ENCODE measurements at places on chromosomes 2 and 18.

DNA sequence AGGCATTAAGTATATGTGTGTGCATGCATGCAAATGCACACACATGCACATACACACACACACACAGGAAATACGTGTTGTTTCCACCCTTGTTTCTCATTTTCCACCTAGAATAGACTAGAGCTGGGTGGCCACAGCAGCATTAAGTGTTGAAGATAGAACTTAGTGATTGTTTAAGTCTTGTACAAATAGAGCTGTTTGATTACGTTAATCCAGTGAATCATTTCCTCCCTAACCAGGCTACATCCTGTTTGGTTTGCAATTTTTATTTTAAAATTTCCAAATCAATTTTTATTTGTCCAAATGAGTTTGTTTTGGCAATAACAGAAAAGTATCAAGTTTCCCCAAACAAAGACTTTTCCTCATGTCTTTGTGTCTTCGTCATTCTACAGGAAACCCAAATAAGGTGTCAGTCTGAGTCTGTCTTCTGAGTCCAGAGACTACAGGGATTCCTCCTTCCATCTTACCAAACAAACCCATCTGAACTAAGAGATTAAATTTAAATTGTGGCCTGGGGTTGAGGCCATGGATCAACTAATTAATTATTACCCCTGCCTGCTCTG is 74.6 kb upstream of the GALNT5 start:
- no peak for DNase-seq

DNA sequence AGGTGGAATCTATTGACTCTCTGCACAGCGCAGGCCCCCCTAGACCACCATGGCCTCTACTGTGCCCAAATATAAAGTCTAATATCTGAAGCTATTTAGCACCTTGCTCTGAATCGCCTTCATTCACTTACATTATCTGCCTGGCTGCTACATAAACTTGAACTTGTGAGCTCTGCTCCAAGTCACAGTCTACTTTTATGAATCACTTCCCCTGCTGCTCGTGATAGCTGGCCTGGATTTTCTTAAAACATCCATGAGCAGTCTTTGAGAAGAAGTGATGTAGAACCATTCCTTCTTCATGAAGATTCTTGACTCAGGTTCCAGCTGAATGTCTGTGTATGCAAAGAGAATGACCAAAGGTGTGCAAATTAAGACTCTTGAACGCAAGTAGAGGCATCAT is 359.5 kb downstream of the RND3 start:
- DNase-seq: no peak

- no peak for DNase-seq
These were observed 1.6 kb downstream of the EPC2 start for GRCh38 chr2:148646231-148646559.

GRCh38 chr2:70140791-70141211 is 50.0 kb downstream of the C2orf42 start:
- no peak for DNase-seq

DNA sequence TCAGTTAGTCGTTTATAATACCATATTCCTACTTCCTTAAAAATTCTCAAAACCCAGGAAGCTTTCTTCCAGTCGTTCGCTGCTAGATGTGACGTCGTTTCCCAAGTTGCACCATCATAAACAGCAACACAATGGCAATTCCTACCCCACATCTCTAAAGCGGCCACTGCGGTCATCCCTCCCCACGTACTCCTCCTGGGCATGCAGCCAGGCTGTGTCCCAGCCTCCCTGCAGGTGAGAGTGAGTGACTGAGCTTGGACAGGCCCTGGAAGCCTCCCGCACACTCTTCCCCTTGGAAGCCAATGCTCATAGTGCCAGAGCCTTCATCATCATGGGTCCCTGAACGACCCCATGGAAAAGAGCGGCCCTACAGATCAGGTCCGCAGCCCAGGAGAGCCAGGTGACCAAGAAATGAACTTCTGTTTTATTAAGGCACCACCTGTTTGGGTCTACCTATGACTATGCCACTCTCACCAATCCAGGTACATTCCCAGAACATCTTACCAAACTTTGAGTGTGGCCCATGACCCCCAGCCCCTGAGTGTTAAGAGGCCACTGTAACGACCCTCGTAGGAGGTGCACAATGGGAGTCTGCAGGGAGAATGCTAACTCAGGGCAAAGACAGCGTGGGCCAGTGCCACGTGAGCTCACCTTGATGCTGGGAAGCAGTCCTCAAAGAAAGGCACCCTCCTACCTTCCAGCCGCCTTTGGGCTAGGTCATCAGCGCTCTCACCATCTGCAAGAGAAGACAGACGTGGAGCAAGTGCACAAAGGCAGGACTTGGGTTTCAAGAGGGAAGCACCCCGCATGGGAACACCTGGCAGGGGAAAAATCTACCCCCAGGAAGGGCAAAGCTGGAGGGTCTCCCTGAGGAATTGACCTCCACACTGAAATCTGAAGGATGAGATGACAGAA is 74.7 kb upstream of the RAB6C start:
- no peak for DNase-seq

DNA sequence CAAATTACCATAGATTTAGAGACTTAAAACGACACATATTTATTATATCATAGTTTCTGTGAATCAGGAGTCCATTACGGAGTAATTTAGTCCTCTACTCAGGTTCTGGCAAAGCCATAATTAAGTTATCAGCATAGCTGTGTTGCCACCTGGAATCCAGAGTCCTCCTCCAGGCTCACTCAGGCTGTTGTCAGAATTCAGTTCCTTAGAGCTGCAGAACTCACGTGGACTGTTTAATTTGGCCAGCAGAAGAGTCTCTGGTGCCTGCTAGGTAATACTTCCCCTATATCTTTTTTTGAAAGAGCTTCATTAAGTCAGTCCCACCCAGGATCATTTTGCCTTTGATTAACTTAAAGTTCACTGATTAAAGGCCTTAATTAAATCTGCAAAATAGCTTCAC is 891.5 kb downstream of the SUCLG1 start:
- no peak for DNase-seq

GRCh38 chr2:86632672-86633071 is 9.0 kb upstream of the RNF103 start:
- DNase-seq: no peak

- no peak for DNase-seq
These were observed 1.9 kb downstream of the SS18 start for GRCh38 chr18:26088487-26088886.

- no peak for DNase-seq
These were observed 23.0 kb downstream of the FAM110C start for GRCh38 chr2:23283-23682.

- no peak for DNase-seq
These were observed 12.9 kb downstream of the IGFBP2 start for GRCh38 chr2:216646116-216646515.

GRCh38 chr2:82731824-82732223 is 1727.3 kb downstream of the SUCLG1 start:
- no peak for DNase-seq

DNA sequence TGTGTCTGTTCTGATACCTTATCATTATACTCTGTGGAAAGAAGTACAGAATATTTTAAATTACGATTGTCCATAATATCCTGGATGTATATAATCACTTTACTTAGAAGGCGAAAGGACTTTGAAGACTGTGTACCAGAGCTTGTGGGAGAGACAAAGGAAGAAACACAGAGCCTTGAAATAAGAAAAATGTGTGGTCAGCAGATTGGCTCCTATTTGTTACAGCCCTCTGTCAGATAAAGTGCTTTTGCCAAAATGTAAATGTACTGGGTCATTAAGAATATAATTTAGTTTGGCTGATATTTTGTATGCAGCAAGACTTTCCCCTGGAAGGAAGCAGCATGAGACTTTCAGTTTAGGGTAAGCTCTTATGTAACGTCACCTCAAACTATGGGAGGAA is 443.1 kb downstream of the CCDC85A start:
- no peak for DNase-seq

DNA sequence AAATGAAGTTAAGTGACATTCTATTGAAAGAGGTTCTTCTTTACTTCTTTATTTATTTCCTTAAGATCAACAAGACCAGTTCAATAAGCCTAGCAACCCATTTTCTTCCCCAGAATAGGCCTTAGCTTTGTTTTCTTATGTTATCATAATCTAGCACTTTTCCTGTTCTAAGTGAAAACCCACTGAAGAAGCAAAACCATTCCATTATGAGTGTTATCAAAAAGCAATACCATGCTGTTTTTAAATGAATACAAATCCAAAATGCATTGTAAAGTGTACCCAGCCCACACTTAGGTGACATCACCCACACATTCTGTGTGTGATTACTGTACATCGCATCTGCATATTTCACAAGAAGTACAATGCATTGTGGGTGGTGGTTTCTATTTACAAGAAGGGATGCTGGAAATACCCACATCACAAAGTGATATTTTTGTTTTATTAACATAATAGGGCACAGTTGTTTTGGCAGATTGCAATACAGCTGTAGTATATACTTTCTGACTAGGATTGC is 679.5 kb downstream of the KCNJ3 start:
- no peak for DNase-seq

GRCh38 chr2:218883491-218884490 is 3.1 kb downstream of the WNT10A start:
- no peak for DNase-seq

GRCh38 chr2:229852565-229852964 is 69.2 kb downstream of the TRIP12 start:
- no peak for DNase-seq

- DNase-seq: no peak
These were observed 180.0 kb upstream of the CCDC150 start for GRCh38 chr2:196459539-196459938.

- no peak for DNase-seq
These were observed 273.1 kb downstream of the DLGAP1 start for GRCh38 chr18:4181882-4182568.

DNA sequence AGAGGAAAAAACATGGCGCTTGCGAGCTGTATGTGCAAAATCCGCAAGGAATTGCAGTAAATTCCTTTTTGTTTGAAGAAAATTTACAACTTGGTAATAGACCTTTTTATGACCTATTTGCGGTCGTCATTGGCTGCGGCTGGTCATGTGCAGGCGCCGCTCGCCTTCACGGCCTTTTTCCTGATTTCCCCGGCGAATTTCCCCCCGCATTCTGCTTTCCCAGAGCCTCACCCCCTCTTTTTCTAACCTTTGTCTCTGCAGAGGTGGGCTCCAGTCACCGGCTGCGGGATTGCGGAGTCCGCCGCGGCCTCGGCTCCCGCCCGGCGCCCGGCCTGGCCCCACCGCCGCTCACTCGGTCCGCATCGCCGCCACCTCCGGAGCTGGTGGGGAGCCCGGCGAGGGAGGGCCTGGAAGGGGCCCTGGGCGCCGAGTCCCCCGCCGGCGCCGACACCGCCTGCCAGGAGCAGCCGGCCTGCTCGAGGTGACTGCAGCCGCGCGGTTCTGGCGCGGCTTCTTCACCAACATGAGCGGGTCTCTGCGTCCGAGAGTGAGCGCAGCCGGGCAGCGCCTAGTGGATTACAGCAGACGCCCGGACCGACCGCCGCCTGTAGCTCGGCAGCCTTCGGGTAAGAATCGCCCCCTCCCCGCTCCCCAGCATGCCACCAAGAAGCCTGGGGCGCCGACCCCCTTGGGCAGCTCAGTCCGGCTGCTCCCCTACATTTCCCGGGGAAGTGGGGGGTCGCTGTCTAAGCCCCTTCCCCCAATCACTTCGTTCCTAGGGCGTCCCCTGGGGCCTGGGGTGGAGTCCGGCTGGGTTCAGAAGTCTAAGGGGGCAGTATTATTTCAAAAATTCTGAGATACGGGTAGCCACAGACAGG is 7.1 kb downstream of the HOXD8 start:
- DNase-seq: no peak

GRCh38 chr18:67194886-67195285 is 321.6 kb downstream of the DSEL start:
- no peak for DNase-seq

DNA sequence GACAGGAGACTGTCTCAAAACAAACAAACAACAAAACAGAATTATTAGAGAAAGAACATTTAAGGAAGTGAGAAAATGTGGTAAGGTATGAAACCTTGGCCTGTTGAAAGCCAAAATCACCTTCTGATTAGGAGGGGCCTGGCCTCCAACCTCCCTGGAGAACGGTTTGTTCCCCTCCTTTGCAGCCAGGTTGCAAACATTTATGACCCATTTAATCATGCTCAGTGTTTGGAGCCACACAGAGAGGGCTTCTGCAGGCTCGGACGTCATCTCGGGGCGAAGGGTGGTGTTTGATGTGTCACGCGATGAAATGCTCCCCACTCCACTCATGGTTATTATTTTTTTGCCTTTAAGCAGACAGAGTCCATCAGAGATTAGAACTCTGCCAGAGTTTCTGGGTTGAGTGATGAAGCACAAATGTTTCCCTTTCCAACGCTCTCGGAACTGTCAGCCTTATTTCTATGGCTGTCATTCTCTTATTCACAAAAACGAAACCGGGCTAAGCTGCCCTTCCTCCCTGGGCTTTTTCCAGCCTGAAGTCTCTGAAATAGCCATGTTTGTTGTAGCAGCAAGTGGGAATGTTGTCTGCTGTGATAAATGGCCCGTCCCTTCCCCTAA is 33.6 kb upstream of the ROCK2 start:
- DNase-seq: no peak

DNA sequence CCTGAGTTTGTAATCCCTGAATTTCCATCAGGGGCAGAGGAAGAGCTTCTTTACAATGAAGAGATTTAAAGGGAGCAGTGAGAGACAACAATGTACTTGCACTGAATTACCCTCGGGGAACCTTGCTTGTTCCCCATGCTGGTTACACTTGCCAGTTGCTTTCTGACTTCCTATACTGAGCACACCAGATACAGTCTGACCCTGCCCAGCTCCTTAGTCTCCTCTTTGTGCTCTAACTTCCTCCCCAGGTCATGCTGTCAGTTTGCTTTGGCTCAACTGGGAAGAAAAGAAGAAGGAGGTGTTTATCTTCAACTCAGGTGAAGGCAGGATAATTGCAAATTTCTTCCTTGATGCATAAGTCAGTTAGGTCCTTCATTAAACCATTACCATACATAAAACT is 658.4 kb downstream of the NYAP2 start:
- no peak for DNase-seq

DNA sequence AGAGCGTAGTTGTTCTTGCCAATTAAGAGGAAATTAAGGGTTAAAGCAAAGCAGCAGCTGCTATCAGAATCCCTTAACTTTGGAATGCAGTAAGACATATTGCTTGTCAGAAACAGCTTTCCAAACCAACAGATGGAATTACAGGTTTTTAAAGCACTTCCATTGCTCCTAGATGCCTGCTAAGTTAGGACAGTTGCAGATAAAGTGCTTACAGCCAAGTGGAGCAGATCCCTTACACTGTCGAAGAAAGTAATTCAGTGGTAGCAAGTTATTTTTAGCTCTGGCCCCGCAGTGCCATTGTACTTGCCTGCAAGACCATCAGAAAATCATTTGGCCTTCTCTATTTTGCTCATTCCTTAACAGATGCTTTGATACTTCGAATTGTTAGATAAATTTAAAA is 5.4 kb downstream of the PDK1 start:
- DNase-seq: no peak

DNA sequence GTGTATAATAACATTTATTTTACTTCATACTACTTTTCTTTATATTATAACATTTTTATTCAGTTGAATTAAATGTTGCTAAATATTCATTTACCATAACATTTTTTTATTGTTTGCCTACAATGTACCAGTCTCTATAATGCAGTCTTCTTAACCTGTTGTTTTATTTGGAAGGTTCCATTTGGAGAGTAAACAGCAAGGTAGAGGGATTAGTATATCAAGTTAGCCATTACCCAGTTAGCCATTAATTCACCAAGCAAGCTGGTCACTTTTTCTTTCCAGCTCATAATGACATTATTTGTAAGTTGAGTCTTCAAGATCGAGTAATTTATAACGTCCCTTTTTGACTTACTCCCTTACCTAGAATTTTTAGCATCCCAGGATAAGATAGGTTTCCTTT is 29.7 kb upstream of the NT5C1B start:
- DNase-seq: no peak

- no peak for DNase-seq
These were observed 686.1 kb upstream of the RAB6C start for GRCh38 chr2:129293326-129293725.

Measured in heart left ventricle (tissue), 16 donors.